H1 (cell line): ENCODE measurements at places on chromosomes 7 and 10. TPM values are rescaled to one million over a fixed set of nuclear protein-coding genes. Genes with fewer than 3 reads are reported as not detected.

The PPP1R17 gene
- 2.5 and 3.8 TPM in 2 replicates for total RNA-seq

GRCh38 chr10:1048732-1049424 lies at the start of gene IDI1:
IDI1 (minus strand) TSS chr10:1049119; CDS start chr10:1049003, 116 bp downstream.
- peak within 1 kb of the TSS; percentile 79 for H3K4me3 ChIP-seq
- H3K4me1 ChIP-seq, result no peaks in the 10 kb centered on the region
- DNase-seq, result peak; percentile 91
- H3K27ac ChIP-seq, result peak within 1 kb of the TSS; percentile 98
- no peaks in the 10 kb centered on the region for H3K27me3 ChIP-seq

The COL13A1 gene
- total RNA-seq, result 4.5 and 5.2 TPM in 2 replicates

The STOX1 gene
- 2.5 and 2.6 TPM in 2 replicates for total RNA-seq

GRCh38 chr10:24249829-24250415 lies 41.0 kb downstream of the KIAA1217 start:
- 0 out of 2 replicates have a peak overlapping the region, but pooled peaks have one; percentile 3 for H3K27ac ChIP-seq
- no peaks in the 10 kb centered on the region for H3K27me3 ChIP-seq
- no peak overlapping the region for H3K4me3 ChIP-seq
- peaks cover 10% of the 10 kb centered on the region; the same call in 1 of the 2 replicates for H3K4me1 ChIP-seq
- no peaks in the 10 kb centered on the region for H3K36me3 ChIP-seq
- DNase-seq, result no peak

The ANKRD1 gene
- total RNA-seq, result not detected in 2 replicates

- no peak overlapping the region for H3K27ac ChIP-seq
- peak overlapping the region; percentile 77 for H3K4me3 ChIP-seq
- H3K27me3 ChIP-seq, result no peaks in the 10 kb centered on the region
- 0 out of 2 replicates have a peak, but pooled peaks cover 3% of the 10 kb centered on the region for H3K36me3 ChIP-seq
- no peaks in the 10 kb centered on the region for H3K4me1 ChIP-seq
Observed at GRCh38 chr10:3172081-3172445, 519 bp downstream of the PITRM1 start.

GRCh38 chr7:132950725-132951124 lies 131.2 kb downstream of the CHCHD3 start:
- H3K27ac ChIP-seq, result no peak overlapping the region
- H3K4me1 ChIP-seq, result no peaks in the 10 kb centered on the region
- no peak overlapping the region for H3K4me3 ChIP-seq
- H3K36me3 ChIP-seq, result no peaks in the 10 kb centered on the region

The EFCAB10 gene
- 3.1 TPM in 2 replicates for total RNA-seq

The TFR2 gene
- total RNA-seq, result 4.9 and 5.7 TPM in 2 replicates

The EVX1 gene
- total RNA-seq, result not detected in 2 replicates

GRCh38 chr7:46281071-46281470 lies 360.0 kb upstream of the IGFBP3 start:
- H3K4me1 ChIP-seq, result 0 out of 2 replicates have a peak, but pooled peaks cover 5% of the 10 kb centered on the region
- no peaks in the 10 kb centered on the region for H3K27me3 ChIP-seq
- no peak for DNase-seq
- no peak overlapping the region for H3K27ac ChIP-seq

- no peak for DNase-seq
- no peaks in the 10 kb centered on the region for H3K36me3 ChIP-seq
- H3K4me3 ChIP-seq, result no peak overlapping the region
- H3K27me3 ChIP-seq, result no peaks in the 10 kb centered on the region
Observed at GRCh38 chr10:113435881-113436280, 117.0 kb upstream of the HABP2 start.

The NRCAM gene
- 3.8 and 4.3 TPM in 2 replicates for total RNA-seq

DNA sequence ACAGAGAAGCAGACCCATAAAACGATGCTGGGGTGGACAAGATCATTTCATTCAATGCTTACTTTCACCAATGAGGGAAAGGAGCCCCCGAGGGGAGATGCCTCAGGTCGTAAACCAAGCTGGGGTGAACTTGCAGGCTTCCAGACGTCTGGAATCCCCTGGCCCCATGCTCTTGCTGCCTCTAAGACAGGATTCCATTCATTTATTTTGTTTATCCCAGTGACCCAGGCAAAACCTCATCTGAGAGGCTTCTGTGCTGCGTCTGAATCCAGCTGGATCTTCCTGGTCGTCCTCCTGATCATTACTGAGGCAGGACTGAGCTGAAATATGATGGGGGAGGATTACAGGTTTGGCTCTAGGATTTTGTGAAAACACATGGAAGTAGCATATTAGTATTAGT lies 182.9 kb downstream of the MYOF start:
- DNase-seq, result no peak
- H3K4me3 ChIP-seq, result no peak overlapping the region
- H3K36me3 ChIP-seq, result no peaks in the 10 kb centered on the region

The FAM237B gene
- total RNA-seq, result not detected in 2 replicates

The MTURN gene
- 5.3 and 5.8 TPM in 2 replicates for total RNA-seq

DNA sequence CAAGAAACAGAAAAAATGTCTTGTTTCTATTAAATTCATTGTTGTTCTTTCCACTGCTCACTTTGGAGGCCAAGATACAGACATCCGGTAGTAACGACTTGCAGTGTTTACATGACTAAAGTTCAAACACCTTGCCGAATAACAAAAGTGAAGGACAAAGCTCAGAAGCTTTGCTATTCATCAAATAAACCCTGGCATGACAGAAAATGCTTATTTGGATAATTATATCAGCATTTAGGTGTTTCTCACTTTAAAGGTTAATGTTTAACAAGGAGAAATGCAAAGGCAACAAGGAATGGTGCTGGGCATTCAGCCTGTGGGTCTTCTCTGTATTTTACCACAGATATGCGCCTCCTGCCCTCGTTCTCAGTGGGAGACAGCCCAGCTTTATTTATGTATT lies 5.4 kb upstream of the PTF1A start:
- H3K4me1 ChIP-seq, result no peaks in the 10 kb centered on the region; the same call in none of the 2 replicates
- no peak for DNase-seq
- no peak overlapping the region for H3K27ac ChIP-seq
- H3K4me3 ChIP-seq, result no peak overlapping the region

The SUV39H2 gene
- 54.9 and 62.3 TPM in 2 replicates for total RNA-seq
